Stimulated activated CD4-positive, alpha-beta T cell treated with anti-CD3 and anti-CD28 coated beads, Interleukin-2, amount 100 ng/mL, for 4 hours (primary cell): ENCODE measurements at places on chromosomes 7 and 10.

- DNase-seq = no peak
These were observed 149.7 kb downstream of the LRRTM3 start for GRCh38 chr10:67075491-67075971.

GRCh38 chr7:102393467-102393866 lies 2.7 kb upstream of the PRKRIP1 start:
- no peak for DNase-seq

- DNase-seq = no peak
These were observed 61.6 kb downstream of the CHST3 start for GRCh38 chr10:72025832-72026231.

DNA sequence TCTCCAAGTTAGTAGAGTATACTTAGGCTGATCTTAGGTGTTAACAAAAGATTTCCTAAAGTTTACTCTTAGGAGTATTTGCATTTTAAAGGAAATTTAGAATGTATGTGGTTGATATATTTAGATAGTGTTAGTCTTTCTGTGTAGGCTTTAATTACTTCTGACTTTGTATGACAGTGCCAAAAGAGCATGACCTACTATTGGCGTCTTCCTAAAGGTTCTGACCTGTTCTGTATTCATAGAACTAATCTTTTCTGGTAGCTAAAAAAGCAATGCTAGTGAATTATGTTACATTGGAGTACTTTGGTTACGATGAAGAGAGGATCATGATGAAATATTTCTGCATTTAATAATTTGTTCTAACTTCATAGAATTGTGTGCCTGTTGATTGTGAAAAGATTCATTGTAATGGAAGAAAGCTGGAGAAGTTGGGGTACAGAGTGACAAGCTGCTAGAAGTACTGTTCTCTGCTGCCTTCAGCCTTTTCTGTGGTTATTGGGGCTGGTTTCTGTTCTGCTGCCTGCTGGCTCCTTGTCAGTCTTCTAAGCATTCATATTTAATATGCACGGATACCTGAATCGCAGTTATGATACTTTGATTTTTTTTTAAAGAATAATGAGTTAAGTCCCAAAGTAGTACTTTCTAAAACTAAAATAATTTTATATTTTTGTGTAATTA lies 13.2 kb downstream of the WAC start:
- no peak for DNase-seq

DNA sequence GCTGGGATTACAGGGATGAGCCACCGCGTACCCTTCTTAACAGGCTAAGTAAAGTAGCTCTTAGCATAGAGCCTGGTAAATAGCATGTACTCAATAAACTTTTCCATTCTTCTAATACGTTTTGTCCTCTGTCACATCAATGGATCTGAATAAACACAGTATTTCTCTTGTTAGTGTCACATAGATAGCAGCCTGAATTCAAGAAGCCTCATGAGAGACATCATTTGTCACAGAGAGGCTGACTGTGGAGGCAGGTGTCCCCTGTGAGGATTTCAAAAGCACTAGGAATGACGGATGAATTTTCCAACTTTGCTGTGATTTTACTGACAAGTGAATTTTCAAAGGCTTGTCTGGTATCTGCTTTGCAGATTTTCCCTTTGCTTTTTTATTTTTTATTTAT lies 82.6 kb upstream of the CDC14C start:
- no peak for DNase-seq

DNA sequence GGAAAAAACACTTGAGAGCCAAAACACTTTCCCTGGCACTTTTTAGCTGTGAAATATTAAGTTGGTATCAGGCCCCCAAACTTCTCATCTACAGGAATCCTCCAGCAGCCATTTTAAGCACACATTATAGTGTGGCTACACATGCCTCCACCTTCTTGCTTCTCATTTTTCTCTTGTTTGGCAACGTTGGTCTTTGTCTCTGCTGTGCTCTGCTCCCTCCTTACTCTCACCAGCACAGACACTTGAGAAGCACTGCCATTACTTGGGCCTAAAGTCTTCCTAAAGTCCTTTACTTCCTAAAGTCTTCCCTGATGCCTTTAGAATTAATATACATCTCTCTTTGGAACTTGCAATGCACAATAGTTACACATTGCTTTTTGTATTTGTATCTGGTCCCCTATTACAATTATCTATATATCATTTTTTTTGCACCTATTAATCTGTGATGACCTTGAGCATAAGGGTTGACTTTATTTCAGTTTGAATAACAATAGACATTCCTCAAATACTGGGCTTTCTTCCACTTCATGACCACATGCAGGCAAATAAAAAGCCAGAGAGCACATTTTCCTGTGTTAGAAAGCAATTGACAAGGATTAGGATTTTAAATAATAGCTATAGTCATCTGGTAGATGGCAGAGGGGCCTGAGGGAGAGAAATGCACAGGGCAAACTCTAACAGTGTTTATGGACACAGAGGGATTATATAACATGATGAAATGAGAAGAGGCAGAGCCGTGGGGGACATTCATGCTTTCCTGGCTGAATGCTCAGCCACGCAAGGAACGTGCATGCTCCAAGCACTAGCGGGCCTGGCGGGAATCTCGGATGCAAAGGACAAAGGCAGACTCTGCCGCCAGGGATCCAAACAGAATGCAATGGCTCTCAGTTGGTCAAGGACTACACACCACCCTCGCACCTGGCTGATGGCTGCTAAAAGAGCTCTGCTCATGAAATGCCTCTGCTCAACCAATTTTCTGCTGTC lies 99.3 kb downstream of the CDC14C start:
- DNase-seq = no peak

GRCh38 chr7:4667776-4668509 lies 14.2 kb upstream of the FOXK1 start:
- DNase-seq = no peak

DNA sequence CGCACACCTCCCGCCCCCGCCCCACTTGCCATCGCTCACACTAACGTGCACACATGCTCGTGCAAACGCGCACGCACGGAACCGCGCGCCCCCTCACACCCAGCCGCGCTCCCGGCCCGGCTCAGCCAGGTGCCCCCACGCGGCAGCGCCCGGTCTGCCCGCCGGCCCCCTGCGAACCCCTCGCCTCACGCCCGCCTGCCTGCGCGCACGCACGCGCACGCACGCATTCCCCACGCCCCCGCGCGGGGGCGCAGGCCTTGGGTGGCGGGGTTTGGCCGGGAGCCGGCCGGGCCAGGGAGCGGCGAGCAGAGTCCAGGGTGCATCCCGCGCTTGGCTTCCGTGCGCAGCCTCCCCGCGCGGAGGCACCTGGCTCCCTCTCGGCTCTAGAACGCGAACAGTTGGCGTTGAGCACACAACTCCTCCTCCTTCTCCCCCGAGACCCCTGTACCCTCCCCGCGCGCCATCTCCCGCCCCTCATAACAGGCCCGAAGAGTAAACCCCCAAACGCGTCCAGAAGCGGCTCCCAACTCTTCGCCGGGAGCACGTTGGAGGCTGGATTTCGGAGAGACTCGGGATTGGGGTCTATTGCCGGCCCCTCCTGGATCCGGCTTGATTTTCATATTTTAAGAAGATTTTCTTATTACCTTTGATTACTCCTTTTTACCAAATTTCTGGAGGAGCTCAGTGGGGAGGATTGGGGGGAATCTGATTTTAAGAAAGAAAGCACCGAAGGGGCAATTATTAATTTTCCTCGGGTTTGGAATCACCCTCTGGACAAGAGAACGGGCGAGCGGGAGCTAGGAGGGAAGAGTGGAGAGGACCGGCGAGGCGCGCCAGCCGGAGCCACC lies 527 bp upstream of the SORCS3 start:
- DNase-seq = no peak

DNA sequence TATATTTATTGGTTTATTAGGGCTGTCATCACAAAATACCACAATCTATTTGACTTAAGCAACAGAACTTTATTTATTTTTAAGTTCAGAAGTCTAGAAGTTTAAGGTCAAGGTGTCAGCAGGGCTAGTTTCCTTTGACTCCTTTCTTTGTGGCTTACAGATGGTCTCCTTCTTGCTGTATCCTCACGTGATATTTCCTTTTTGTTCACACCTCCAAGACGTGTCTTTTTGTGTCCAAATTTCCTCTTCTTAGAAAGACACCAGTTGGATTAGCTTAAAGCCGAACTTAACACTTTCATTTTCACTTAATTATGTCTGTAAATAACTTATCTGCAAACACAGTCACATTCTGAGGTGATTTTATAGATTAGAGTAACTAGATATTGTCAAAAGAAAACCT lies 631.4 kb upstream of the POT1 start:
- DNase-seq = no peak

DNA sequence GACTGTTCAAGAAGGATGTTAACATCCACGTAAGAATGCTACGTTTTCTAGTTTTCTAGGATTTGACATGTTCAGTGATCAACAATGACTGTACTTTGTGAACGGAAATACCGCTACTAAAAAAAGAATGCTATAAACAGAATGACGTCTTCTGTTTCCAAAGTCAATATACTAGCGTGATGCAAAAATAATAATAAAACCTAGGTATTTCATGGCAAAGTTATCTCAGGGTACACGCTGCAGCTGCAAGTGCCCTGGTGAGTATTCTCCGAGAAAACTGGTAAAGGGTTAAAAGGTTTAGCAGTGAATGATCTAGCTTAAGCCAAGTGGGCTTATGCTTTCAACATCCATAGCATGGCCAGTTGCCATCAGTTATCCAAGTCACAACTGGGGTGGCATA lies 653.3 kb upstream of the PFKP start:
- DNase-seq = no peak

GRCh38 chr10:17238445-17239291 lies 10.6 kb downstream of the VIM start:
- DNase-seq = no peak

DNA sequence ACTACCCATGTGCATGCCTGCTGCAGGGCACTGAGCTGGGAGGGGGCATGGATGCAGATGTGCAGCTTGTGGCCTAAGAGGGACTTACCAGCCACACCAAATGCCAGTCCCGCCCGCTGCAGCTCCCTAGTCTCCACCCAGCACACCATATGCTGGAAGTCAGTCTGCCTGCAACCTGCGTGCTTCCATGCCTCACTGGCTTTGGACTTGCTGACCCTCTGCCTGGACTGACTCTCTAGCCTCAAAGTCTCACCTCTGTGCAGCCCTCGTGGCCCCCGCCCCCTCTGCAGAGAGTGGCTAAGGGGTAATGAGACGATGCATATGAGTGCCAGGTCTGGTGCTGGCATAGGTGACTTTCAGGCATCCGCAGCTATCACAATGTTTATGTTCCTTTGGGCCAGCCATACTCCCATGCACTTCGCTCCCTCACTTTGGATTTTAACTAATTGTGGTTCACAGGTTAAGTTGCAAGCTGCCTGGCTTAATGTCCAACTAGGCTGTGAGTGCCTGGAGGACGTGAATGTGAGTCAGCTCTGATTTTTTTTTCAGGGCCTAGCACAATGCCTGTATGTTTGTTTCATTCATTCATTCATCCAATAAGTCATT lies 21.7 kb downstream of the TRIM8 start:
- DNase-seq = no peak

- no peak for DNase-seq
These were observed at the start of gene SFRP4 for GRCh38 chr7:37916673-37917660. Gene SFRP4, minus strand, starts transcription at chr7:37916817. Its CDS starts 280 bp downstream, at chr7:37916537.

DNA sequence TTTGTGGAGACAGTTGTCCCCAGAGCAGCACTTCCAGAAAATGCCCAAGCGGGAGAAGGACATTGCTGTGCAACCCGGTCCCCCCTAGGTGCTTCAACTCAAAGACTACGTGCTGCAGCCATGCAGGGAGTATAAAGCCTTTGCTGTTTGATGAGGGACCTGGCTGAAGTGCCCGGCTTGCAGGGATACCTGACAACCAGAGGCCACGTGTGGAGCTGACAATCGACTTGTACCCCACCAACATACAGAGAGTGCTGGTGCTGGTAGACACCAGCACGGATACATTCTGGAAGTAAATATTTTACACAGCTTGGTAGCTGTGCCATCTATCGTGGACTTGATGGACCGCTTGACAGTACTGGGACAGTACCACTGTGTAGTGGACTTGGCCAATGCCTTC lies 240.6 kb downstream of the CACNA2D1 start:
- no peak for DNase-seq

- no peak for DNase-seq
These were observed 194.4 kb downstream of the MYOF start for GRCh38 chr10:93287775-93288174.

GRCh38 chr10:129416155-129416554 lies 50.9 kb upstream of the MGMT start:
- no peak for DNase-seq

- no peak for DNase-seq
These were observed 60.9 kb downstream of the RELN start for GRCh38 chr7:103928581-103928980.

DNA sequence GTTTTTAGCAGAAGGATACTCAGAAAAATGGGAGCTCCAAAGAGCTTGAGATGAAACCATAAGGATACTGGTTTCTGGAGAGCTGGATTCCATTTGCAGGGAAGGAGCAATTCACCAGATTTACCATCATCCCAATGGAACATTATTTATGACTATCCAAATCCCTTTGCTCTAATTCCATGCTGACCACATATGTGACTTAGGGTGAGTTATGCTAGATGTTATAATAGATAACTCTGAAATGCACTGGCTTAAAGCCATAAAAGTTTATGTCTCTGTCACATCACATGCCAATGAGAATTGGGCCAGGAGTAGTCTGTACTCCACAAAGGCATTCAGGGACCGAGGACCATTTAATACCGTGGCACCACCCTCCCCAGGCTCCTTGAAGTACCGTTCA lies 185.2 kb downstream of the SKIDA1 start:
- DNase-seq = no peak

DNA sequence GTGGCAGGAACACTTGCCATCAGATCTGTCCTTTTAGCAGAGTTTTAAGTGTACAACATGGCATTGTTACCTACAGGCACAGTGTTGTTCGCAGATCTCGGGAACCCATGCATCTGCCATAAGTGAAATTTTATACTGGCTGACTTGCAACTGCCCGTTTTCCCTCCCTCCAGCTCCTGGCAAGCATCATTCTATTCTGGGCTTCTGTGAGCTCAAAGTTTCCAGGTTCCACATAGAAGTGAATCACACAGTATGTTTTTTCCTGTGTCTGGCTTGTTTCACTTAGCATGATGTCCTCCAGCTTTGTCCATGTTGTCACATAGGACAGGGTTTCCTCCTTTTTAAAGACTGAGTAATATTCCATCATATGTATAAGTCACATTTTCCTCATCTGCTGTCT lies 56.6 kb downstream of the C10orf143 start:
- DNase-seq = no peak

DNA sequence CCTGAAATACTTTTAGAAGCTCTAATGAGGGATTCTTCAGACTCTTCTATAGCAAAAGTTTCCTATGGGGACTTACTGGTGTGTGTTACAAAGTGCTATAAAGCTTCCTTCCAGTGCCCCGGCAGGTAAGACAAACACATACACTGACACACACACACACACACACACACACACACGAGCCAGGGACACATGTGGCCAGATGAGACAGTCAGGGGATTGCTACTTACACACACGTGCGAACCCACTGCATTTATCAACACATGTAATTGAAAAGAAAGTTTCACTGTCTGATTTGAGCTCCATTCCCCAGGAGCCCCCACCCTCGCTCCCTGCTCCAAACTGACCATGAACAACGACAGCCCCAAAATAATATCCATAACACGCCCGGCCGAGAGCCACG lies 119.8 kb downstream of the PRPF18 start:
- no peak for DNase-seq

GRCh38 chr7:22802426-22802825 lies 20.2 kb downstream of the TOMM7 start:
- DNase-seq = no peak
